ENCODE measurements at places on chromosomes 16 and 17.
A peak's percentile ranks its signal among the peaks of the same experiment; 100 is the strongest.

- DNase-seq: no peak
Observed at GRCh38 chr17:12591021-12591735, 74.5 kb upstream of the MYOCD start.

DNA sequence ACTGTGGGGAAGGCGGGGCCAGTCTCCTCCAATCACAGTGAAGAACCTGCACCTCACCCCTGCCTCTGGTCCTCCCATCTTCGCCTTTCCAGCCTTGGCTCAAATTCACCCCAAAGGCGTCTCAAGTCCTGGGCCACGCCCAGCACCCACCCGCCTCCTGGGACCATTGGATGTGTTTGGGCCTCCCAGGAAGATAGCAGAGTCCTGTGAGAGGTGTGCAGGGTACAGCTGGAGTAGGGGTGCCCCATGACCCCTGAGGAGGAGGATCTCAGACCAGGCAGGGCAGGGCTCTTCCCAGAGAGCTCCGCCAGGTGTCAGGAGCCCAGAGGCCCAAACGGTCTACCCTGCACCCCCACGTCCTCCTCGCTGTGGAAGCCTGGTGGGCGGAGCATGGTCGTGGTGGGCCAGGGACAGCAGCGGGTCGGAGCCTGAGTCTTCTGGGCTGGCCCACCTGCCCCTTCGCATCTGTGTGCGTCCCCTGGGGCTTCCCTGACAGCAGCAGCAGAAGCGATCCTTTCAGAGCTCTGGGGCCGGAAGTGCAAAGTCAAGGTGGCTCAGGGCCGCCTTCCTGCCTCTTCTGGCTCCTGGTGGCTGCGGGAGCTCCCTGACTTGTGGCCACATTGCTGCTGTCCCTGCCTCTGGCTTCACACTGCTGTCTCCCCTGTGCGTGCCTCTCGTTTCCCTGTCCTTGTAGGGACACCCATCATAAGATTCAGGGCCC is 34.9 kb upstream of the ZNF469 start:
- DNase-seq: peak; percentile 18

GRCh38 chr16:21260870-21261791 is 17.0 kb downstream of the CRYM start:
- peak; percentile 96 for DNase-seq

- no peak for DNase-seq
Observed at GRCh38 chr17:34827008-34827407, 134.3 kb downstream of the CCT6B start.

- peak; percentile 79 for DNase-seq
Observed at GRCh38 chr17:45310380-45311324, 6.2 kb downstream of the MAP3K14 start.

DNA sequence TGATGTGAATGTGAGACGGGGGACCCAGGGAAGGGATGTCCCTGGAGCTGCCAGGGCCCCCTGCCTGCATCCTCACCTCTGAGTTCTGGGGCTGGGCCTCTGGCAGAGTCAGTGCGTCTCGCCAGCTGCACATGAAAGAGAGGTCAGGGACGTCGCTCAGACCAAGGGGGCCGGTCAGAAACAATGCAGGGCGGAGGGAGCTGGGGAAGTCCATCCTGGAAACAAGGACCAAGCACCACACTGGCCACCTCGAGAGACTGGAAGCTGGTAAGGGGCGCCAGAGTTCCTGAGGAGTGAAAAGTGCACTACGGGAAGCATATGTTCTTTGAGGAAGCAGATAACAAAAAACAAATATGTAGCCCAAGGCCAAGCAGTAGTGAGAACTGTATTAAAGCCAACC is 2.1 kb downstream of the TAF1C start:
- no peak for DNase-seq

DNA sequence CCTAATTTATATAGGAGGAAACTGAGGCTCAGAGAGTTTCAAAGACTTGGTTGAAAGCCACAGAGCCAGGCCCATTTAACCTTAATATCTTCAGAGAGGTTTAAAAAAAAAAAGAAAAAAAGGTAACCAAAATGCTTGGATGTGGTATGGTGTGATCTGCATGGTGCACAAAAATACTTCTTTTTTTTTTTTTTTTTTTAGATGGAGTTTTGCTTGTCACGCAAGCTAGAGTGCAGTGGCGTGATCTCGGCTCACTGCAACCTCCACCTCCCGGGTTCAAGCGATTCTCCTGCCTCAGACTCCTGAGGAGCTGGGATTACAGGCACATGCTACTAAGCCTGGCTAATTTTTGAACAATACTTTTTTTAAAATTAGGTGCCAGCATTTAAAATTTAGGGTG is 101.8 kb downstream of the XYLT1 start:
- DNase-seq: no peak

GRCh38 chr16:68236137-68236825 is 354 bp upstream of the ESRP2 start:
- DNase-seq: peak; percentile 73

DNA sequence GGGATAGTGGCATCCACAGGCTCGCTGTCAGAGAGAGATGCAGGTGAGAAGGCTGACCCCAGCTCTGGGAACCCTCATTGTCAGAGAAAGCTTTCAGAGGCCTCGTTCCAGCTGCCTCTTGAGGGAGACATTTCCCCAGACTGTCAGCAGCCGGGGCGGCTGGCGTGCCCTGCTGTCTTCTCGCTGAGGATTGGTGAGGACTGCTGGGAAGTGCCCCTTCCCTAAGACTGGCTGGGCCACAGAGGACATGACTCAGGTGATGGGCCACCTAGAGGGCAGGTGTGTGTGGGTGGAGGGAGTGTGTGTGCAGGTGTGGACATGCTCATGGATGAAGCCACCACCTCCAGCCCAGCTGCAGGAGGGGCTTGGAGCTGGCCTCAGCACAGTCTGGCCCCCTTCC is 25.3 kb downstream of the SPACA3 start:
- no peak for DNase-seq

DNA sequence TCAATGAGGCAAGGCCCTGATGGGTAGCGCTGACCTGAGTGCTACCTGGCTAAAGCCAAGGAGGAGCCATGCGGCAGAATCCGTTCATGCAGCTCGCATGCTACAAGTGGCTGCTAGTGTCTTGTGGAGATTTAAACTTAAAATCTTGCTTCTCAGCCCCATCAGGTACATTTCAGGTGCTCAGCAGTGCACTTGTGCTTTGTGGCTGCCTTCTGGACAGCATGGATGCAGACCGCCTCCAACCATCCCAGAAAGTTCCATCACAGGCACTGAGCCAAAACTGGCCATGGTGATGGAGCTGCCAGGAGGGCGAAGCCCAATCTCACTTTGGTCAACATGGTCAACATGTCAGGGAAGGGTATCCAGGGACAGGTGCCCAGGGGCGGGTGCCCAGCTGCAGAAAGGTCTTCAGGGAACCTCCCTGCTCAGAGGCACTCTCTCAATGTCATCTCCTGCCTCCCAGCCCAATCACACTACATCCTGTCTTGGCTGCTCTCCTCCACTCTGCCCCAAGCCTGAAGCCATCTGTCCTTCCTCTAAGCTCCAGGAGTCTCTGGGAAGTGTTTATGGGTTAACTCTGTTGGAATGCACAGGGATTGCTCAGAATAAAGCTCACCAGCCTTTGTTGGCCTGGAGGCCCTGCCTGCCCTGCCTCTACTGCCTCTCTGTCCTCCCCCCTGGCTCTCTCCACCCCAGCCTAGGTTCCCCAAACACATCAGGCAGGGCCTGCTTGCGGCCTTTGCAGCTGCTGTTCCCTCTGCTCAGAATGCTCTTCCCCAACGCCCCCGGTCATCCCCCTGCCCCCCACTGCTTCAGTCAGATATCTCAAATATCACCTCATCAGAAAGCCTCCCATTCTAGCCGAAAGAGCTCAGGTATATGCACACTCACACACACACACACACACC is 18.3 kb upstream of the TNFRSF13B start:
- no peak for DNase-seq

GRCh38 chr16:49491771-49492761 is 118.5 kb downstream of the C16orf78 start:
- DNase-seq: peak; percentile 45

GRCh38 chr17:74603037-74603635 is 11.1 kb upstream of the CD300LD start:
- no peak for DNase-seq

GRCh38 chr17:9189870-9190269 is 168.6 kb downstream of the NTN1 start:
- no peak for DNase-seq

- peak; percentile 90 for DNase-seq
Observed at GRCh38 chr16:66524601-66525164, 25.2 kb downstream of the TK2 start.

- DNase-seq: no peak
Observed at GRCh38 chr17:42155614-42156045, 841 bp upstream of the RAB5C start.

GRCh38 chr16:8946544-8946943 is 17.2 kb downstream of the USP7 start:
- DNase-seq: no peak

DNA sequence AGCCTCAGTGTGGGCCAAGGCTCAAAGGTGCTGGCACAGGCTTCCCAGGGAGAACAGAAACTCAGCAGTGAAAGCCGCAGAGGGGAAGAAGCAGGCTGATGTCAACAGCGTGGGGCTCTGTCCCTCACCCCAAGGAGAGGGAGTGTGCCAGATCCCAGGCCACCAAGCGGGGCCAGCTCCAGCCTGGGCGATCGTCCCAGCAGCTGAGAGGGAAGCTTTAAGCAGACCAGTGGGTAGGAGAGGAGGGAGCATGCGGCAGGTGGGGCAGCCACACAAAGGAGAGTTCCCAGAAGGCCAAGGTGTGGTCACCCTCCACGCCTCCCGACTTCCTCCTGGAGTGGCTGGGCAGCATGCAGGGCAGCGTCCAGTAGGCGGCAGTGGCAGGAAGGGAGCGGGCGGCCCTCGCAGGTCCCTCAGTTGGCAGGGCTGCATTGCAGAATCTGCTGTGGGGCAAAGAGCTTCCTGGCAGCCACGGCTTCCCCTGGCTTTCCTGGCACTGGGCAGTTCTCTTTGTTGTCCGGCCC is 6.0 kb downstream of the SYNGR2 start:
- no peak for DNase-seq

DNA sequence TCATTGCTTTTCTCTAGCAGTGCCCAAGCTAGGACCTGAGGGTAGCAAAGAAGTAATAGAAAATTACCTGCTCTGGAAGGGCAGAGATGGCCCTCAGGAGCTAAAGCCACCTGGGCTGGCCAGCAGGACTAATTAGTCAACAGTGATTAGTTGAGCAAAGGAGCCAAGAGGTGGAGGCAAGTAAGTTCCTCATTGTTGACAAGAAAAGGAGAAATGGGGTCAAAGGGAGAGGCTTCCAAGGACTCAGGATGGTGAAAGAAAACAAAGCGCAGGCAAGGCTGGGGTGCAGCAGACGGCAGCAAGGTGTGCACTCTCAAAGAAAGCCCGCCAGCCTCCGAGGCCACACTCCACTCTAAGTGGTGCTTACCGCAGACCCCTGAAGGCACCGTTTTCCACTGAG is 44.6 kb downstream of the CMTM4 start:
- DNase-seq: no peak

DNA sequence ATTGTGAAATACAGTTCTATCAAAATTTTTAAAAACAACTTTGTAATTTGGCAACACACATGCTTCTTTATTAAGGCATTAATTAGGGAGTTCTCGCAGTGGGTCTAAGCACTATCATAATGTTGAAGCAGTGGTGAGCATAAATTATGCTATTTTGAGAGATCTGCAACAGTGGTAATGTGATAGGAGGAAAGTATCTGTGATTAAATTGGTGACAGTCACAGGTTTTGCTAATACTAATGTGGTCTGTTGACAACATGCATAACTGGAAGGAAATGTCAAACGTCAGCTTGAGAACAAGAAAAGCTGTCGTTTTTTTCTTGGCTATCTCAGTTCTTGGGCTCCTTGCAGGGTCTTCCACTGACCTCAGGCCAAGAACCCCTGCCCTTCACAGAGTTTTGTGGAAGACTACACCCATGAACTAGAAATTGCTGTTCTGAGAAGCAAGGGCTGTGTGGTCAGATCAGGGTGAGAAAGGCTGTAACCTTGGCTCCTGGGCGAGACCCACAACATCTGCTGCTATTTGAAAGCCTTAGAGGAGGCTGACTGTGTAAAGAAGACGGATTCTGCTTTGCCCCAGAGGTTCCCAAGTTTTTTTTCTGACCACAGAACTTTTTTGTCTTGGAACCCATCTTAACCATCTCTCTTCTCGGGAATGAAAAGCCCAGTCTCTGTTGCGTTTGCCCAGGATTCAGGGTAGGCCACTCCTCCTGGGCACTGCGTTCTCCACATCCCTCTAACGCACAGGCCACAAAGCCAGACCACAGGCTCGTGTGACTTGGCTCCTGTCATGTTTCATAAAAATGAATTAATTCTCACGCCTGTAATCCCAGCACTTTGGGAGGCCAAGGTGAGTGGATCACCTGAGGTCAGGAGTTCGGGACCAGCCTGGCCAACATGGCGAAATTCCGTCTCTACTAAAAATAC is 13.9 kb downstream of the ATP2A1 start:
- DNase-seq: no peak

DNA sequence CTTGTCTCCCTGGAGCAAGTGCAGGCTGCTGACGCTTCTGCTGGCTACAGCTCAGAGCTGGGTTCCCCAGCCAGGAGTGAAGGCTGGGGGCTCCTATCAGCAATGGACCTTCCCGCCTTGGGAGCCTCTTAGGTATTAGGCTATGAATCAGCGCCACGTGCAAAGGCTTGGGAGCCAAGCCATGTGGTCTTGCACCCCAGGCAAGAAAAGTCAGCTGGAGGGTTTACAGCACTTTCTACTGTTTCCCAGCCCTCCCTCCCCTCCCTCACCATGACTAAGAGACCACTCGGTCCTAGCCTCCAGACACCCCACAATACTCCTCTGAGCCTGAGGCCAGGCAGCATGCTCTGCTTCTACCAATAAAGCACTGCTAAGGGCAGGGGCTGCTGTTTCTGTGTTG is 12.3 kb downstream of the EPX start:
- DNase-seq: no peak

- no peak for DNase-seq
Observed at GRCh38 chr17:82950525-82951102, 110.8 kb upstream of the ZNF750 start.

DNA sequence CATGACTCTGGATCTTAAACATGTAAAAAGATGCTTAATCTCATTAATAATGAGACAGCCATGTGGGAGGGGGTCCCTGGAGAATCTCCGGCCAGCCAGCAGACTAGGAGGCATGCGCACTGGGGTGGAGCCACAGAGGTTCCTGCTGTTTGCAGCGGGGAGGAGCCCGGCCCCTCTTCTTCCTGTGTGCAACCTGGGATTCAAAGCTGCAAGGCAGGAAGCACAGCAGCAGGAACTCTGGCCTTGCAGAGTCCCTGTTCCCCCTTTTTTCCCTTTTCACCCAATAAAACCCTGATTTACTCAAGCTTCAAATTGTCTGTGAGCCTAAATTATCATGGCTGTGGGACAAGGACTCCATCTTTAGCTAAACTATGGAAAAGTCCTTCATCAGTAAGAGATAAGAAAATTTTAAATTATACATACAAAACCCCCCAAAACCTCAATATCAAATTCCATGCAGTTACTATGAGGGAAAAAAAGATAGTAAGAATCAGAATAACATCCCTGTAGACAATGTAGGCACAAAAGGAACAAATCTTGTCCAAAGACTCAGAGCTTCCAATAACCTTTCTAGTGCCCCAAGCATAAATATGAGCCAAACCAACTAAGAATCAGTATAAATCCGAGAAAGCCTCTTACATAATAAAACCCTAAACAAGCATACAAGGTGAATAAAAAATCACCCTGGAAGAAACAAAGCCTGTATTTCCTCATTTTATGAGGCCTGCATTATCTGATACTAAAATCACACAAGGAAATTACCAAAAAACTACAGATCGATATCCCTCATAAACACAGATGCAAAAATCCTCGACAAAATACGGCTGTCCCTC is 12.1 kb downstream of the CFDP1 start:
- peak; percentile 56 for DNase-seq

- DNase-seq: no peak
Observed at GRCh38 chr17:5591966-5592365, 7.7 kb upstream of the NLRP1 start.

GRCh38 chr16:56277075-56277474 is 85.8 kb downstream of the GNAO1 start:
- DNase-seq: no peak

- no peak for DNase-seq
Observed at GRCh38 chr17:55304171-55304859, 39.6 kb downstream of the HLF start.
